ENCODE measurements at places on chromosomes 12 and 14.

DNA sequence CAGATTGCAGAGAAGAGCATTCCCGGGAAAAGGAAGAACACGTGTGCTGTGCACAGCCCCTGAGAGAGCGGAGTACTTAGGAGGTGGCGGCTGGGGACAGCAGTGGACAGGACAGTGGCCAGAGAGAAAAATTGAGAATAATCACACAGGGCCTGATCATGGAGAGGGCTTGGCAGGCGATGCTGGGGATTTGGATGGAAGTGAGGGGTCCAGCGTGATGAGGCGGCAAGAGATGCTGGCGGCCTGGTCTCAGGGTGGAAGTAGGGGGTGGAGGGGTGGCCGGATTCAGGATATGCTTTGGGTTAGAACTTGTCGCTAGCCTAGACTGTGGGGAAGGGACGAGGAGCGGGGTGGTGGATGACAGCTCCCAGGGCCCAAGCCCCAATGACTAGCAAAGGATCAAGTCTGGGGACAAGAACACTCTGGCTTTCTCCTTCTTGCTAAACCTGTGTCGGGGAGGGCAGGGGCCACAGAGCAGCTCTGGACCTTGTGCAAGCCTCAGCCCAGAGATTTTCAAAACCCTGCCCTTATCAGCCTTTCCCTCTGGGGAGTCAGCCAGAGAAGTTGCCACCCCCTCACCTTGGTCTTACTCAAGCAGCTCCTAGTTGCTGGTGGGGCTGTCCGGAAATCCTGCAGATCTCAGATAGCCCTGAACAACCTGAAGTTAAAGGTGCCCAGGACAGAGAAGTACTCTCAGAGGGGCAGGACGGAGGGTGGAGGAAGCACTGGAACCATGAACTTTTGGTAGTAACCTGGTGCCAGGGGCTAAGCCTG, 1.3 kb downstream of the HVCN1 start:
- DNase-seq, result no peak

- DNase-seq, result no peak
Measured at GRCh38 chr12:70648191-70648590, 11.0 kb upstream of the PTPRB start.

- DNase-seq, result no peak
Measured at GRCh38 chr14:96588410-96589257, 86.5 kb downstream of the PAPOLA start.

- DNase-seq, result no peak
Measured at GRCh38 chr12:6946033-6946919, 2.5 kb downstream of the C12orf57 start.

- no peak for DNase-seq
Measured at GRCh38 chr14:70971560-70971959, 64.3 kb downstream of the PCNX1 start.

DNA sequence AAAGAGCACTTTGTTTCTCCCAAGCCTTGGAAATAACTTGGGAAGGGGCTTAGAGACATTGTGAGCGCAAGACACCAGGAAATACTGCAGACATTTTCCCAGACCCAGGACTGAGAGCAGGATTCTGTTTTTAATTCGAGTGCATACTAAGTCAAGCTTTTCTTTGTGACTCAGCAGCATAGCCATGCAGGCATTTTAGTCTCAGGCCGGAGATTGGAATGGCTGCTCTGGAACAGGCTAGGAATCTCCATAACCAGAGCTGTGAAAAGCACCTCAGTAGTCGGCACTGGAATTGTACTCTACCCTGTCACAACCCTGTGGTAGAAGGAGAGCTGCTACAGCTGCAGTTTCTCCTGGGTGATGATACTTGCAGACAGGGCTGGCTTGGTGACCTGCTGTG, 28.9 kb upstream of the GARIN6 start:
- DNase-seq, result no peak

DNA sequence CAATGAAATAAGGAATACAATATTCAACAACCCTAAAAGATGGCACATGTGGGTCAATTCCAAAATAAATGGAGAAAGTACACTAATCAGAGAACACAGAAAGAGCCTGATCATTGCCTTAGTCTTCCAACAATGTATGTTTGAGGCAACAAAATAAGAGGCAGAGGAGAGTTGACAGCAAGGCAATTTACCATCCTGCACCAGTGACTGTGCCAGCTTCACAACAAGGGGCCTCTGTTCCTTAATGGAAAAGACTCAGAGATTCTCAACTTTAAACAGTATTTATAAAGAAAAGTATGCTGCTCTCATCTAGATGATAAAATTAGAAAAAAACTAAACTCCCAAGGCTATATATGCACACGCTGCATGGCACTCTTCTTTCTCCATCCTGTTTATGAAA, 25.9 kb downstream of the EPS8 start:
- no peak for DNase-seq

GRCh38 chr14:94385553-94386057, 2.8 kb downstream of the SERPINA1 start:
- DNase-seq, result no peak

DNA sequence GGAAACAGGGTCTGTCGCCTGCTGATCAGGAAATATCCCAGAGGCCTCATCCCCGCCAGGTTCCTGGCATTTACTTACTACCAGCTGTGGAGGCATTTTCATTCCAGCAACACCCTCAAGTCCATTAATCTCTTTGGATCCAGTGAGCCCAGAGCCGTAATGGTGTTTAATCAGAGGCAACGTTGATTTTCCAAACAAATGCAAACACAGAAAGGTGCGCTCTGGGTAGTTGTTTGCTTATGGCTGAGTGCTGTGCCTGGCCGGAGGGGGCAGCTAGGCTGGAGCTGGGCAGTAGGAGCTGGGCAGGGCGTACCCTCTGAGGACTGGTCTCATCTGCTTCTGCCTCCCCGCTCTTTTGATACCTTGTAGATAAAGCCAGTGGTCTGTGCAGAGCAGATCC, 110.6 kb downstream of the ADCK1 start:
- no peak for DNase-seq

DNA sequence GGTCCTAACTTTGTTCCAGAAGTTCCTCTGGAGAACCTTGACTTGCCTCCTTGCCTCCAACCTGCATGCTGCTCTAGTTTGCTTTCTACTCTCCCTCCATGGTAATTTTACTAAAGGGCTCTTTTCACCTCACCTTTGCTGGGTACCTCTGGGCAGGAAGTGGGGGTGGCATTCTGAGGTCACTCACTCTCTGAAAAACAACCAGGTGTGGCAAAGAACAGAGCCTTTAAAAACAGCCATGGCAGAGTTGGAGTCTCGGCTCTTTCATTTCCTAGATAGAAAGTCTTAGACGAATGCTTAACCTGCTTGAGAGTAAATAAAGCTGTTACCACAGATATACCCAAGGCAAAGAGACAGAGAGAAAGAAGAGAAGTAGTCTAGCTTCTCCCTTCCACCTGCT, 827.9 kb downstream of the BCL11B start:
- peak; percentile 3 for DNase-seq
